ENCODE measurements at places on chromosomes 1 and 21.

DNA sequence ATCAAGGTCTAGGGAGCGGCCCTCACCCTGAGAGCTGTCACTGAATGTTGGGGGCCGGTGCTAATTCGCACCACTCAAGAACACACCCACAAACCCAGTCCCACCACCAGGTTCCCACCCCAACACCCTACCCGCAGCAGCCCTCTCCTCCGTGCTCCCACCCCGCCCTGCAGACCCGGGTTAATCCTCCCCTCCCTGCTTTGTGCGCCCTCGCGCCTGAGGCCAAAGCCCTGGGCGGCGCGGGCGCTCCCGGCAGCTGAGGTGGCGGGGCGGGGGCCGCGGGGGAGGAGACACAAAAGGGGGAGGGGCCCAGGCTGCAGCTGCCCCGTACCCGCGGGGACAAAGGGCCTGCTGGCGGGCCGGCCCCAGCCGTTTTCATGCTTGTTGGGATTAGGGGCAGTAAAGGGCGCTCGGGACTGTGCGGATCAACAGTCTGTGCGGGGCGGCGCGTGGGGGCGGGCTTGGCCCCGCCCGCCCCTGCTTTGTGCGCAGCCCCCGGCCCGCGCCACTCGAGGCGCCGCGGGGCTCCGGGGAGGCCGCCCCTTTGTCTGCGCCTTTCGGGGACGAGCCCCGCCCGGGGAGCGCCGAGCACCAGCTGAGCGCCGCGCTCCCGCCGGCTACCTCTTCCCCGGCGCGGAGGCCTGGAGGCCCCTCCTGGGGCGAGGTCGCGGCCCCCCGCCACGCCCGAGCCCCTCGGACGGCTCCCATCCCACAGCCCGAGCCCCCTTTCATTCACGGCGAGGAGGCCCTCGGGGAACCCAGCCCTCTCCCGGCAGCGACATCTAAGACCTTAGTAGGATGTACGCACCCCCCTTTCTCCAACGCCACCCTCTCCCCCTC lies 10.9 kb downstream of the C1orf216 start:
- no peak for DNase-seq

GRCh38 chr1:96962216-96962615 lies 240.6 kb downstream of the PTBP2 start:
- DNase-seq: no peak

GRCh38 chr1:219539645-219540254 lies 73.2 kb downstream of the ZC3H11B start:
- DNase-seq: no peak

GRCh38 chr1:159921251-159921650 lies 4.1 kb downstream of the TAGLN2 start:
- peak; percentile 12 for DNase-seq

DNA sequence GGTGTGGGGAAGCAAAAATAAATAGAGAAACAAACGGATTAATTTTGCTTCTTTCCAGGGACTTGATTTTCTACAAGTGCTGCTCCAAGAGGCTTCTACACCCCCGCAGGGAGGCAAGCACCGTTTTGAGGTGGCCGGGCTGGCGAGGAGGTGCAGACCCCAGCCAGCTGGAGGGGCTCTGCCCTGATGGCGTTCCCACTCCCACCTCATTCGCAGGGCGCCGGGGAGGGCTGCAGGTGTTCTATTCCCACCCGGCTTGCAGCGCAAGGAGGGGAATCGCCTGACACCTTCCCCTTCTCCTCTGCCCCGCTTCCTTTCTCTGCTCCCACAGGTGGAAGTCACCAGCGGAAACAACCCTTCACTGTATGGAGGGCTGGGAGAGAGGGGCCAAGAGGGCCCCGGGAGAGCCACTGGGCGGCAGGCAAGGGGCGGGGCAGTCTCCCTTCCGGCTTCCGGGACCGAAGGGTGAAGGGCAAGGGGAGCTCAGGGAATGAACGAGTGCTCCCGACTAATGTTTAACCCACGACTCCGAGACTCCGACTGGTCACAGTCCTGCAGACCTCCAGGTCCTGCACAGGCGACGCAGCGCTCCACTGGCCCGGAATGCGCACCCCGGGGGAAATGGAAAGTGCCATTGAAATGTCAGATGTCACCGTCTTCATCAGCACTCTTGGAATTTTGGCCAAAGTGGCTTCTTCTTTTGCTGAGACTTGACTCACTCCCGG lies 29.1 kb downstream of the TEX35 start:
- DNase-seq: peak; percentile 20

DNA sequence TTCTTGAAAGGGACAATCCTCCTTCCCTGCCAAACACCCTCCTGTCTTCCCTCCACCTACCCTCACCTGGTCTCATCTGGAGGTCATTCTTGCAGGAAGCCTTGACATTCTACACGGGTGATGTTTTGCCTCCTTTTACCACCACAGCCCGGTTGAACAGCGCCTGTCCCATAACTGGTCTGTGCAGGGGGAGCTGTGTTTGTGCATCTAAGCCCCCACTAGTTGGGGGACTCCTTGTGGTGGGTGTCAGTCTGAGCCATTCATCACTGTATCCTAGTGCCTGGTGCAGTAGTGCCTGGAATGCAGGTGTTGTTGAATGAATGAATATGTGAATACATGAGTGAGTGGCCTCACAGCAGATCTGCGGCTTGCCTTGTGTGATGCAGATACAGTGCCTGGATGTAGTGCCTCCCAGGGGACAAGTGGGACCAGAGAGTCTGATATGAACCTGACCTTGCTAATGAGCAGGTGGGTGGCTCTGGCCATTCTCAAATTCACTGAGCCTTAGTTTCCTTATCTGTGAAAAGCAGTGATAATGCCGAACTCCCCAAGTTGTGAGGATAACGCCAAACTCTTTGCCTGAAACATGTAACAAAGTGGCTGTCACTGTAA lies 79.8 kb downstream of the OMA1 start:
- no peak for DNase-seq

DNA sequence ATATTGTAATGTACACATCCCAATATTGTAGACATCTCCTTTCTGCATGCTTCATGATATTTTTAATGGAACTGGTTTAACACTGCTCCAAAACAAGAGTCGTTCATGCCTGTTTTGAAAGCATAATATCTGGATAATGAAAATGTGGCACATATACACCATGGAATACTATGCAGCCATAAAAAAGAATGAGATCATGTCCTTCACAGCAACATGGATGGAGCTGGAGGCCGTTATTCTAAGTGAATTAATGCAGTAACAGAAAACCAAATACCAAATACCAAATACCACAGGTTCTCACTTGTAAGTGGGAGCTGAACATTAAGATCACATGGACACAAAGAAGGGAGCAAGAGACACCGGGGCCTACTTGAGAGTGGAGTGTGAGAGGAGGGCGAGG lies 92.2 kb upstream of the C1orf105 start:
- DNase-seq: no peak

- DNase-seq: no peak
Observed at GRCh38 chr1:230270559-230271281, 155.4 kb downstream of the PGBD5 start.

GRCh38 chr1:167482184-167482583 lies 36.1 kb downstream of the CD247 start:
- DNase-seq: peak; percentile 64

GRCh38 chr1:47577303-47578025 lies 139.6 kb downstream of the FOXD2 start:
- no peak for DNase-seq

DNA sequence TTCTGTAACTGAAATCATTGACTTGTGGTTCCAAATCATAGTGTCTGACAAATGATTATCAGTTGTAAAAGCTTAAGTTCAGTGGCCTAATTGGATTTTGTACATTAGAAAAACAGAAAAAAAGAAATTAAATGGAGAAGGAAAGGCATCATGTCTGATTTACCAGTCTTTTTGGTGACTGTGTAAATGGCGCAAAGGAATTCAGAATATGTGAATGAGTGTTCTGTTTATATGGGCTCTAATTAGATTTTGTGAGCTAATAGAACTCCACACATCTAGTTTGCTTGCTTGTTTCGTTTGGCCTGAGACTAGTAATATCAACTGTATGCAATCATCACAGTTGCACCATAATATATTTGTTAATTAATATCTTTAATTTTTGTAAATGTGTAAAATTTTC lies 151.7 kb downstream of the PLA2G4A start:
- no peak for DNase-seq

GRCh38 chr1:209862391-209863356 lies 34.9 kb downstream of the UTP25 start:
- no peak for DNase-seq

DNA sequence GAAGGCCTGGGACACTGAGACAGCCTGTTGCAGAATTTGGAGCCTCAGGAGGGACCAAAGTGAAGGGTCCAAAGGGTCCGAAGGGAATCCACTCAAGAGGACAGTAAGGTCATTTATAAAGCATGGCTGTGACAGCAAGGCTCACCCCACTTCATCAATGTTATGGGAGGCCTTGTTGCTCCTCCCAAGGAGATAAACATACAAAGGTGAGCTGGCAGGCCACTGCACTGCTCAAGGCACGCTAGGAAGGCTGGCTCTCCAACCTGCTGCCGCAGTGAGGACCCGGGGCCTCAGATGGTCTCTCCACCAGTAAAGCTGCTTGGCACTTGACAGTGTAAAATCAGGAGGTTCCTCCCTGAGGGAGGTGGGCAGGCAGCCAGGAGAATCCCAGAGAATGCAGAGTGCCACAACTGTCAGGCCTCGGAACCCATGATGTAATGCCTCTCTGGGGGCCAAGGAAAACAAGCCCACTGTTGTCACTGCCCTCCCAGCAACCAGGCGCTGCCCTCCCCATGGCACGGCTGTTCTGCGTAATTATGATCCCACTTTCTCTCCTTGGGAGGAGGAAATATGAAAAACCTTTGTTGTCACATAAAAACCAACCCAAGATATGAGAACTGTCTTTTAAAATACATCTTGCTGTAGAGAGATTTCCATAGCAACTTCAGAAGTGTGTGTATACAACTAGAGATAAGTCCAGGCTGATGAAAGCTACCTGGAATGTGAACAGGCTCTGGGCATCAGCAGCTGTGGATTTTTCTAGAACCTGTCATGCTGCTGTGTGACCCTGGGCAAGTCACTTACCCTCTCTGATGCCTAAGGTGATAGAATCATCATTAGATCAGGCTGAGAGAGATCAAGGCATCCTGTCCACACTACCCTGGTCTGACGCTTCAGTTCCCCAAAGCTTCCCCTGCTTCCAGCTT lies 102.5 kb downstream of the KCNN3 start:
- DNase-seq: no peak

DNA sequence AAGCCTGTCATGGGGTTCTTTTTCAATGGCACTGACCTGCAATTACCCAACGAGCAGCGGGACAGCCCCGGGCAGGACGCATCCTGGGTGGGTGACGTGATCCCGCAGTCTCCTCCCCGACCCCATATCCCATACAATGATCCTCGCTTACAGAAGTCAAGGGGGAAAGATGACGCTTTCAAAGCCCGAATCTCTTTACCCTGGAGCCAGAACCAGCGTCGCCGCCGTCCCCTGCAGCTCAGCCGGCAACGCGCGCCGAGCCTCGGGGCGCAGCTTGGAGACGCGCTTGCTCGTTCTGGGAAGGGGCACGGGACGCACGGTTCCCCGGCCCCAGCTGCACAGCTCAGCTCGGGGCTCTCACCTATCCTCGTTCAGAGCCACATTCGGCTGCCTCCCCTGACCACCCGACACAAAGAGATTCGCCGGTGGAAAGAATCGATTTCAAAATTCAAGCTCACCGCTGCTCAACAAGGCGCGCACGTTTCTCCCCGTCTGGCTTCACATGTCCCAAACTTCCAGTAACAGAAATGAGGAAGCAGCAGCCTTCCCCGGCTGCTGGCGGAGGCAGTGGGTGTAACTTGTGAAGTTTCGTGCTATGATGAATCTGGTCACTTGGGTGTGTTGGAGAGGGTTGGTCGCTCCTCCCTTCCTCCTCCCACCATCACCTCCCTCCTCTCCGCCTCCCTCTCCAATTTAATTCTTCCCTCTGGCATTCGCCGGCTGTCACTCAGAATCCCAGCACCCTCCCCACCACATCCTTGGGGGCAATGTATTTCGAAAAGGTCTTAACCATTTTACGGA lies at the start of gene TIAM1:
Gene TIAM1 (minus strand): TSS at position 582 of the 801 bp plus-strand sequence. CDS start 77,289 bp downstream, outside the sequence.
- DNase-seq: no peak

DNA sequence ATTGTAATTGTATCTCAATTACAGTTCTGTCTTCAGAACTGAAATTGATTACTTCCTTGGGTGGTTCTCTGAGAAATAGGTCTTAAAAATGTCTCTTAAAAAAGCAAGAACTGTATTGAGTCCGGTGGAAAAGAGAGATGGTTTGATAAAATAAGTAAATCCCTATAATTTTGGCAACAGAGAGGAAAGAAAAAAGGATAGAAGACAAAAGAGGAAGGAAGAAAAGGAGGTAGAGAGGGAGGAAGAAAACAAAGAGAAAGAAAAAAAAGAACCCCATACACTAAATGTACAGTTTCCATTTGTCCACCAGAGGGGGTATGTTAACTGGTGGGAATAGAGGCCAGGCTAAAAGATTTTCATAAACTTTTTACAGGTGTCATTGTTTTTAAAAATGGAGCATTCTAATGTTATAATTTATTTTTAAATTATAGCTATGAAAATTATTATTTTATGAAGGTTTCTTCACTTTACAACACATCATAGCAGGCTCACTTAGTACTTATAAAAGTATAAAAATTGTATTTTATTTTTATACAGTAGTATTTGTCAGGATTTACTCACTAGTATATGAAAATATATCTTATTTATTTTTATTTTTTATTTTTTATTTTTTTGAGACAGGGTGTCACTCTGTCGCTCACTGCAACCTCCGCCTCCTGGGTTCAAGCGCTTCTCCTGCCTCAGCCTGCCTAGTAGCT lies 2.1 kb upstream of the UBE2T start:
- peak; percentile 57 for DNase-seq

GRCh38 chr1:182446033-182446669 lies 3.8 kb upstream of the RGSL1 start:
- peak; percentile 19 for DNase-seq

DNA sequence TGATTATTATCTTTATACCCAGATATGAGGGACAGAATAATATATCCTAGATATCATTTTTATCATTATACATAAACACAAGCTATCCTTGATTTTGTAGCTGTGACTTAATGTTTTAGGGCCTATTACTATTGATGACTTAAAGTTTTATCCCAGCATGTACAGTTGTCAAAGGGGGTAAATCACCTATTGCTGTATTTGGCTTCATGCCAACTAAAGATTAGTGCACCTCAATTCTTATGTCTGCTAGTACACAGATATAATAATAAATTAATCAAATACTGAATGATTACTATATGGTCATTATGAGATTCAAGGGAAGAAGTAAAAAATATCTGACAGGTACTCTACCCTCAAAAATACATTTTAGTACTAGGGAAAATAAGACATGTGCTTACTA lies 84.0 kb downstream of the SYT14 start:
- no peak for DNase-seq

DNA sequence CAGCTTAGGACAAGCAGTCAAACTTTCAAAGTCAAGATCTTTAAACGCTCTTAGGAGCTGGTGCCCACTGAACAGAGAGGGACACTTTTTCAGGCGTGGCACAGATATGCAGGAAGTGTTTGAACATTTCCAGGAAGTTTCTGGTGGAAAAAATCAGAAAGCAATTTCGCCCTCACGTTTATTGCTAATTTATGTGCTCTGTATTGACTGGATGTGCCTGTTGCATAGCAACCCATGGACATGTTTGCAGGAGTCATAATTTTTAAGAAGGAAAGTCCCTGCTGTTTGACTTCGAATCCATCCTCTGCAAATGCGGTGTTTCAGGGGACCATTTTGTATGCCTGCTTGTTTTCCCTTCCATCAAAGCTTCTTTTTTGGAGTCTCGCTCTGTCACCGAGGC lies 239.9 kb upstream of the IRF2BP2 start:
- no peak for DNase-seq
